CD4-positive, alpha-beta T cell treated with Interferon gamma for 1 hour (primary cell): ENCODE measurements at places on chromosomes 11 and 22.

DNA sequence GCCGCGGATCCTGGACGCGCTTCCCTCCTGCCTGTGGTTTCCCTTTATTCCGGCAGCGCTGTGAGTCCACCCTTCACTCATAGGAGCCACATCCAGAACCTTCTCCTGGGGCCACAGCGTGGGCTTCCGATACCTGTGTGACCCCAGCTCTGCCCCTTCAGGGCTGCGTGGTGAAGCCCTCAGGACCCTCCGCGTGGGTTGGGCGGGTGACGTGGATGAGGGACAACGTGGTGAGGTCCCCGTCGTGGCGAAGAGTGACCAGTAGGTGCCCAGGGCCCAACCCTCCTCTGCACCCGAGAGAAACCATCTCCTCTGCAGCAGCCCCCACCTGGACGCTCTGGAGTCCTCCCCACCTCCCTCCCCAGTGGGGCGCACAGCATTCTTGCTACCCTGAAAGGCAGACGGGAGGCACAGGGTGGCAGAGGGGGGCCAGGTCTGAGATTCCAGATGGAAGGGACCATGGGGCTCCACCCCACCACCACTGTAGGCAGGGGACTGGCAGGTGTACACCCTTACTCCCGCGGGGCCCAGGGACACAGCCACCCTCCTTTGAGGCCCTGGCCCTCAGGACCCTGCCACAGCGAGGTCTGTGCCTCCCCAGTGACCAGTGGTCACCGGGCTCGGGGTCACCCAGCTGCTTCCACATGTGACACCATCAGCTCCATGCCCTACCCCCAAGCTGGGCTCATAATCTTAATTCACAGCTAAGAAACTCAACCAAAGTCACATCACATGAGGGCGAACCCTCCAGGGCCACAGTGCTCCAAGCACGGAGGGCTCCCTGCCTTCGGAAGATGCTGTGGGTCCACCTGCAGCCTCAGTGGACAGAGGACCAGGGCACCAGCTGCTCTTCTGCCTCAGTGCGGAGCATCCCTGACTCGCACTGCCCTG, 3.4 kb upstream of the ZBED4 start:
- no peak for DNase-seq

GRCh38 chr22:46007848-46008261, 30.9 kb upstream of the WNT7B start:
- DNase-seq, result no peak

DNA sequence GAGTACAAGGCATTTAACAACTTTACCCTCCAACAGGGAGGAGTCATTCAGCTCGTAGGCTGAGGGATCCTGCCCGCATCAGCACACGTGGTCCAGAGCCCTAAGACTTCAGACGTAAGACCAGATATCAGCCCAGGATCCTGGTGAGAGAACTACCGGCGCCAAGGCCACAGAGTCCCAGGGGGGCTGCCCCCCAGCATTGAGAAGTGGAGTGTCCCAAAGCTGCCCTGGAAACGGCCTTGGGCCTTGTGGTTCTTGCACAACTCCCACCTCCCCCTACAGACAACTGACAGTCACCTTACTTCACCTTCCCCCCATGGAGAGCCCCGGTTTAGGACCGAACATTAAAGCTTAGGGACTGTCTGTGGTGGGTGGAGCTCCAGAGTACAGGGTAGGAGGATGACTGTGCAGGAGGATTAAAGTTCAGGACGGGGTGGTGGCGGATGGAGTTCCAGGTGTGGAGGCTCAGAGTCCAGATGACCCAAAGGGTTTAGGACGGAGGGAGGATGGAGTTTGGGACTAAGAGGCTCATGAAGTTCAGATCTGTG, 1.0 kb downstream of the C11orf91 start:
- DNase-seq, result no peak

GRCh38 chr11:3022300-3022967, 30.3 kb upstream of the NAP1L4 start:
- DNase-seq, result no peak

DNA sequence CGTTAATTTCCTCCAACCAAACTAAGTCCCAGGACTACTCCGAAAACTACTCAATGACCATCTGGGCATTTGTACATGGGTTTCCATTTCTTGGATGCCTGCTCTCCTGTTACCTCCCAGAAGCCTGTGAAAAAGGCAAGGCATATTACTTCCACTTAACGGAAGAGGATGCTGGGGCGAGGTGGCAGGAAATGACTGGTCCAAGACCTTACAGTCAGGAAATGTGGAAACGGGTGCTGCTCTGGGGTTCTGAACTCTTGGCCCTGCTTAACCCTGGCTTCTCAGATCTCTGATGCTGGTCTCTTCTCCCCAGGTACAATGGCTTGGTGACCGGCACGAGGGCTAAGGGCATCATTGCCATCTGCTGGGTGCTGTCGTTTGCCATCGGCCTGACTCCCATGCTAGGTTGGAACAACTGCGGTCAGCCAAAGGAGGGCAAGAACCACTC, 12.9 kb downstream of the ADORA2A start:
- peak; percentile 49 for DNase-seq
